MM.1S (cell line): ENCODE measurements at places on chromosomes 4 and X.

DNA sequence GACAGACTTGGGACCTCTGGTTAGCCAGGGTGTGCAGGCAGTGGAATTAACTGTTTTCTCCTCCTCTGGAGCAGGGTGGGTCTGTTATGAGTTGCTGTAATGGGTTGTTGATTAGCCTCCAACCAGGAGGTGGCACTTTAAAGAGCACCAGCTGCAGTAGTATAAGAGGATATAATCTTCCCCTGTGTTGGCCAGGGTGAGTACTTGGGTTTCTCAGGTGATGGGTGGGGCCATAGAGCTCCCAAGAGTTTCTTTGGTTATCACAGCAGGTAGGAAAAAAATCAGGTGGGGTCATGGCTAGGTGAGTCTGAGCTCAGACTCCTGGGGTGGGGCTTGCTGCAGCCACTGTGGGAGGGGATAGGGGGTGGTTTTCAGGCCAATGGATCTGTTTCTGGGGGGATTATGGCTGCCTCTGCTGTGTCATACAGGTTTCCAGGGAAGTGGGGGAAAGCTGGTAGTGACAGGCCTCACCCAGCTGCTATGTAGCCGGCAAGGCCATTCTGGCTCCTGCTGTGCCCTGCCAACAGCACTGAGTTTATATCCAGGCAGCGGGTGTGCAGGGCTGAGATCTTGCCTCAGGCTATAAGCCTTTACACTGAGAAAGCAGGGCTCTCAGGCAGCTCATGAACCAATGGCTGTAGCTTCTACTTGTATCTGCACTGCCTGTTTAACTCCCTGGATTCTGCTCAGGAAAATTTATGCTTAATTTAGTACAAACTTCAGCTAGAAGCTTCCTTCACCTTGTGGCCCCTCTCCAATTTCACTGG is 70.1 kb downstream of the CCNG2 start:
- DNase-seq = no peak

DNA sequence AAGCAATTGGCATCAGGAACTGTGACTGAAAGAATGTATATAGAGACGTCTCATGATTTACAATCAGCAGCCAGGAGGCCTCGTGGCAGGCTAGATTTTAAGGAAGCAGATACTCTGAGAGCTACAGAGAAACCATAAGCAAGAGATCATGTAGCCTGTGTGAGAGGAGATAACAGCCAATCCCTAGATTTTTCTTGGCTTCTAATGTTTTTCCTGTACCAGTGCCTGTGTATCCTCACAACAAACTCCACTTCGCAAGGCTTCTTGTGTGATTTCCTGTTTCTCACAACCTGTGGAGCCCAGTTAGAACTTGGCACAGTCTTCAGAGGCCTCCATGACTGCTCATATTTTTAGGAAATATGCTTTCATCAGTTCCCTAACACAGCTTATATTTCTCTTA is 147.9 kb downstream of the PTCHD1 start:
- no peak for DNase-seq

- no peak for DNase-seq
Observed at GRCh38 chrX:69133921-69134542, 31.2 kb downstream of the PJA1 start.

DNA sequence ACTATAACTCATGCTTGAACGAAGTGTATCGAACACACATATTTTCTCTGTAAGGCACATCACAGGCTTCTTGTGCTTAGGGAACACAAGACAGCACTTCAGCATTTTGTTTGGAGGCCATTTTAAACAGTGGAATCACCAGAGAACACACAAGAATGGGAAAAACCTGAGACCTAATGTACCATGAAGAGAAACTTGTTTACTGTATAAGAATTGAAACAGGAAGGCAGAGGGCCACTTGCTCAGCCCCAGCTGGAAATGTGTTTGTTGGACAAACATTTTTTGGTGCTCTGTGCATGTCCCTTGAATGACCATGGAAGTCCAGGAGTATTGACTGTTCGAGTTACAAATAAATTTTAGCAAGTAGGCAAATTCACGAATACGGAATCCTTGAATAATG is 47.5 kb downstream of the RAPGEF2 start:
- peak; percentile 9 for DNase-seq

- no peak for DNase-seq
Observed at GRCh38 chr4:24245491-24245820, 338.9 kb downstream of the DHX15 start.

GRCh38 chrX:101393530-101394305 is 2.9 kb downstream of the RPL36A start:
- DNase-seq = no peak

DNA sequence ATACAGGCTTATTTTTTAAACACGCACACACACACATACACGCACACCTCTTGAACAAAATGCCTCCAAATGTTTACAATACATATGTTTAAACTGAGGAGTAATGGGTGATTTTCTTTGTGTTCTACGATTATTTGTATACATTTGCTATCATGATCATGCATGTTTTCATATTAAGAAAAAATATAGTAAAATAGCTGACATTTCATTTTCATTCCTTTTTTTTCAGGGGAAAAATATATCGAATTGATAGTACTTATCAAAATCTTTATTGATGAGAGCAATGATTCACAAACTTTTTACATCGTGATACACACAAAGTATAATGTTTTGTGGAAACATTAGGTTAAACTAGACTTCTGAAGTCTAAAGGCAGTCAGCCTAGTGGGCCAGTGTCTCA is 618.9 kb downstream of the TECRL start:
- DNase-seq = no peak

GRCh38 chrX:132375941-132376340 is 112.9 kb downstream of the MBNL3 start:
- peak; percentile 11 for DNase-seq

DNA sequence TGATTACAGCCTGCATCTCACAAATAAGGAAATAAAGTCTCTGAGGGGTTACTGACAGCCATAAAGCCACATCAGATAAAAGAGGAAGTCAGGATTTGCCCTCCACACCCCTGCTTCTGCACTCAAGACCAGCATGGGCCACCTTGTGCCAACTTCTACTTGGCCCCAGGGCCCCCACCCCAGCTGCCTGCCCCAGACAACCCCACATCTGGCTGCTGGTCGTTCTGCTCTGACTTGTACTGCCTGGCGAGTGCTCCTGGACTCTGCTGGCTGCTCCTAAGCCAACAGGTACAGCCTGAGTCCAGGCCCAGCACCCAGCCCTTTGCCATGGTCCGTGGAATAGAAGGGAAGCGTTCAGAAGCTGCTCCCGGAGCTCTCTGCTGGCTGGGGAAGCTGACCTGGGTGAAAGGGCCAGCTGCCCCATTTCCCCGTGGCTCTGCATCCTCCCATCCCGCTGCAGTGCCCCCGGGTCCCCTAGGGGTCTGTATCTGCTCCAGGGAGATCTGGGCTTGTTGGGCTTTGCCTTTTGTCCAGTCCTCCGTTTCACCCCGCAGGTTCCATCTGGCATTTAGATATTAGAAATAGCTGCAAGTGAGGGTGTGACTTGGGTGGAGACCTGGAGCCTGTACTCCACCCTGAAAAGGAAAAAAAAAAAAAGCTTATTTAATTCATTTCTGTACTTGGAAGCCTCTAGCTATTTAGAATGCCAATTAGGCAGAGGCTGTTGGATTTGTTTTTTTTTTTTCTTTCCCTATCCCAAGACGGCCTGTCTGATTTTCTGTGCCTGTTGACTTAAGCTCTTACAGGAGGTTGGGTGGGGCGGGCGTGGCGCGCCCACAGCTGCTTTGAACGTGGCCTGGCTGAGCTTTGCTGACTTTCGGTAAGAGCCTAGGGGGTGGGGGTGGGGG is 194.7 kb downstream of the PTTG2 start:
- no peak for DNase-seq

DNA sequence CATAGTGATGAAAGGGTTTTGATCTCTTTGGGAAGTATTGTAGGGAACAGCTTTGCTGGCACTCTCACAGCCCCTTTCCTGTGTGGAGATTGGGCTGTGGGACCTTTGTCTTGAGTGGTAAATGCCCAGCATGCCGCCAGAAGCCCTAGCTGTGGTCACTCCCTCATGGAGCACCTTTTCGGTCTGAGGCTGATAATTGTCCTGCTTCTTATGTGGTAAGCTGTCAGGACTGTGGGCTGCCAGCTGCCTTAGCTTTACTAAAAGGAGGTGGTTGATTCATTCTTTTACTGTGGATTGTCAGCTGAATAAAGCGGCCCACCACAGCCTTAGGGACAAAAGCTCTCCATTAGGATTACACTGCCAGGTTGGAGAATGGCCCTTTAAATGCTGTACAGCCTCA is 7.1 kb downstream of the PASD1 start:
- no peak for DNase-seq

DNA sequence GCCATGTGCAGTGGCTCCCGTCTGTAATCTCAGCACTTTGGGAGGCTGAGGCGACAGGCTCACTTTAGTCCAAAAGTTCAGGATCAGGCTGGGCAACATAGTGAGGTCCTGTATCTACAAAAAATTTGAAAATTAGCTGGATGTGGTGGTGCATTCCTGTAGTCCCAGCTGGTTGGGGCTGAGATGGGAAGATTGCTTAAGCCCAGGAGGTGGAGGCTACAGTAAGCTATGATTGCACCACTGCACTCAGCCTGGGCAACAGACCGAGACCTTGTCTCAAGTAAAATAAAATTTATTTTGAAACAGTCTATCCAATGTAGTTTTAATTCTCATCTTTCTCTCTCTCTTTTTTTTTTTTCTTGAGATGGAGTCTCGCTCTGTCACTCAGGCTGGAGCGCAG is 21.1 kb downstream of the RBM10 start:
- no peak for DNase-seq

GRCh38 chr4:26490111-26490959 is at the start of gene CCKAR:
TSS of gene CCKAR (minus strand) at chr4:26490484. CDS start at chr4:26490267, 217 bp downstream.
- DNase-seq = no peak

DNA sequence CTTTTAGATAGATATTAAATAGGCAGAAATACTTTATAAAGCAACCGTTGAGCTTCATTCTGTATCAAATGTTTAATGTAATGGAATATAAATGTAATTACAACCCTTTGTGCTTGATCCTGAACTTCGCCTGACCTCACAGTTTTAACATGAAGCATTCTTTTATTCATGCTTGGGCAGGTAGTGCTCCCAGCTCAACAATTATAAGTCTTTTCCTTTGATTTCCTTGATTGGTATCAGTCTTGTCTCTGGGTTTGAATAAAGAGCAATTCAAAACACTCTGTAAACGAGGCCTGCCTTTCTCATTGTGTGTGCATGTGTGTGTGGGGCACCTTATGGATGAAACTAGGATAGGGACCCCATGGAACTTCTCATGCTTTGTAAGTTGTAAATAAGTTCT is 6.8 kb downstream of the METAP1 start:
- no peak for DNase-seq

DNA sequence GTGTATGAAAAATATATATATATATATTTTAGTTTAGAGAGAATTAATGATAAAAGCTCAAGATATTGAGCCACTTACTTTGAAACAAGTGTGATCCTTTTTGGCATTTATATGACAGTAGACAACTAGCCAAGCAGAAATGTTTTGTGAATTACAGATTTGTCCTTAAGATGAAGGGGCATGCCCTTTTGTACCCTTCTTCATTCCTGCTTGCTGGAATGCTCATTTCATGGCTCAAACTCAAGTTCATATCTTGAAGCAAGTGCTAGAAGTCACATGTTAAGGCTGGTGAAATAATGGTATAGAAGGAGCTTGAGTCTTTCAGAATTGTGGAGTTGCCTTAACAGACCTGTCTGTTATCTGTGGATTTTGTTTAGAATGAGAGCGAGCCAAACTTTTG is 203.0 kb downstream of the BMPR1B start:
- DNase-seq = no peak

- DNase-seq = no peak
Observed at GRCh38 chr4:22407361-22407760, 108.5 kb downstream of the ADGRA3 start.

DNA sequence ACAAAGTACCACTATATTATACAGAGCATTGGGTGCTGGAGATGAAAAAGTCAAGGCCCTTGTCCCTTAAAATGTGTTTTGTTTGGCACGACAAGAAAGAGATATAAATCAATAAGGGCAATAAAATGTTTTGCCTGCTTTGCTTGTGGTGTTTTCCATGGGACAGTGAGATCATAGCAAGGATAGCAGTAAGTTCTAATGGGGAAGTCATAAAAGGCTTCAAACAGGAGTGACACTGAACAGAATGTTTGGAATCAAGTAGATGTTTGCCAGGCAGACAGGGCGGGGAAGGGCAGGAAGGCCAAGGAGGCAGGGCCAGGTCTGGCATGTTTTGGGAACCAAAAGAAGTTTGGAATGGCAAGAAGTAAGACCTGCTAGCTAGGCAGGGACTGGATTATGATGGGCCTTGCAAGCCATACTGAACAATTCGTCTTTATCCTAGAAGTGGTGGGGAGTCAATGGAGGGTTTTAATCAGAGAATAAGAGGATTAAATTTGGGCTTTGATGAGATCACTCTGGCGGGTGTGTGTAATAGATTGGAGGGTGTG is 16.4 kb downstream of the FGF2 start:
- no peak for DNase-seq

GRCh38 chr4:42149004-42149403 is 3.5 kb downstream of the BEND4 start:
- DNase-seq = no peak

GRCh38 chr4:7353846-7354610 is 80.7 kb downstream of the PSAPL1 start:
- no peak for DNase-seq

GRCh38 chr4:3687538-3687937 is 78.6 kb upstream of the ADRA2C start:
- DNase-seq = no peak

- DNase-seq = no peak
Observed at GRCh38 chrX:139191746-139192385, 338.7 kb upstream of the F9 start.

DNA sequence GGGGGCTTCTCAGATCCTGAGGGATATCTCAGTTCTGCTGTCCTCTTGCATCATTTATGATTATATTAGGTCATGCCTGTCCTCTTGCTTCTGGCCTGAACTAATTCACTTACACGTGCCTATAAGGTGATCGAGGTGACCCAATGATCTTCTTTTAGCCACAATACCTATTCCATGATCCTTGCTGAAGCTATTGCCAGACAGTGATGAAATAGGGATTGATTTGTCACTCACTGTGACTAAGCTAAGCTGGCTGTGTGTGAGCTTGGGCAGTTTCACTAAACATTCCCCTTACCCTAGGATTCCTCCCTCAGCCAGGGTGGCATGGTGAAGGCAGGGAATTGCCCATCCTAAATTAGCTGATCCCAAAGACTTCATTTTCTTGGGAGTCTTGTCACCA is 19.0 kb downstream of the HADH start:
- no peak for DNase-seq

DNA sequence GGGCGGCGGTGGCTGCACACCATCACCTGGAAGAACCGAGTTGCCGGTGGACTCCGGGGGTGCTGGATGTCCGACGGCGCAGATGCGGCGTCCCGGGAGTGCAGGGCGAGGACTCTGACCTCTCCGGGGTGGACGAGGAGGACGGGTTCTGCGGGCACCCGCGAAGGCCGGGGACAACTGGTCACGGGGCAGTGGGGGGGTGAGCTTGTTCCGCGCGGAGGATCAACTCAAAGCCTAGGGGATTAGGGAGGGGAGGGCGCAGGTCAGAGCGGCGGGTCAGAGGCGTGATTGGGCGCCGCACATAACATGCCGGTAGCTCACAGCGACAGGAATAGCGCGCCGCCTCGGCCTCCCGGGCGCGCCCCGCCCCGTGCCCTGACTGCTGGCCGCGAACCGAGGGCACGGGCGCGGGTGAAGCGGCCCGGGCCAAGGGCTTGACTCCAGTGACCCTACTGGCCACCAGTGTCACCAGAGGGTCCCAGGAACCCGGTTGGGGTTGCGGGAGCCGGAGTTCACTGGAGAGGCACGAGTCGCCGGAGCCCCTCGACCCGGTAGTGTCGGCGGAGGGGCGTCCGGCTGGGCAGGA is at the start of gene KLHL34:
Gene KLHL34 (minus strand): TSS at position 179 of the 586 bp plus-strand sequence. CDS start 542 bp downstream, outside the sequence.
- no peak for DNase-seq
